ENCODE measurements at places on chromosomes 2 and 18.
A peak's percentile ranks its signal among the peaks of the same experiment; 100 is the strongest.

GRCh38 chr2:158042245-158042644 lies 59.4 kb upstream of the UPP2 start:
- no peak for DNase-seq

GRCh38 chr2:239278941-239279365 lies 121.9 kb downstream of the HDAC4 start:
- no peak for DNase-seq

GRCh38 chr18:55576001-55576400 lies 12.0 kb downstream of the TCF4 start:
- no peak for DNase-seq

DNA sequence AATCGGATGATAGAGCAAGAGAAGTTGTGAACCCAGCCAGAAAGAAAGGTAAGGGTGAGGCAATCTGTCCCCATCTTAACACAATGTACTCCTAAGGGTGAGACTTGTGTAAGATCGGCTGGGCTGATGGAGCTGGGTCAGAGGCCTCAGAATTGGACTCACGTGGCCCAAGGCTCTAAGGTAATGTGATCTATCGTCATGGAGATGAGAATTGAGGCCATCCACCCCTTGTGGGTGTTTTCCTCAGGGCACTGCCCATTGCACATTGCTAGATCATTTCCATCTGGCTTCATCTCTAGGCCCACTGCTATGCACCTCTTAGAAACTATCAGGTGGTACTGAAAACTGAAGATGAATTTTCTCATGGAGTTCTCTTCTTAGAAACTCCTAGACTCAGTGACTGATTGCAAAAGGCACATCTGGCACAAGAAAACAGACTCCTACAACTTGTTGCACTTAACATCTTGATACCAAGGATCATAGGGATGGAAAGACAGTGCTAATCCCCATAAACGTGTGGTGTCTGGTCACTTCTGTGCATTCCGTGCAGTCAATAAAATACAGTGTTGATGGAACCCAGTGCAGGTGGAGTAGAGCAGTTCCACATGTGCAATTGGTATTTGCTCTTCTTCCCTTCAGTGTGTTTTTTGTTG lies 228.9 kb upstream of the FOSL2 start:
- no peak for DNase-seq

DNA sequence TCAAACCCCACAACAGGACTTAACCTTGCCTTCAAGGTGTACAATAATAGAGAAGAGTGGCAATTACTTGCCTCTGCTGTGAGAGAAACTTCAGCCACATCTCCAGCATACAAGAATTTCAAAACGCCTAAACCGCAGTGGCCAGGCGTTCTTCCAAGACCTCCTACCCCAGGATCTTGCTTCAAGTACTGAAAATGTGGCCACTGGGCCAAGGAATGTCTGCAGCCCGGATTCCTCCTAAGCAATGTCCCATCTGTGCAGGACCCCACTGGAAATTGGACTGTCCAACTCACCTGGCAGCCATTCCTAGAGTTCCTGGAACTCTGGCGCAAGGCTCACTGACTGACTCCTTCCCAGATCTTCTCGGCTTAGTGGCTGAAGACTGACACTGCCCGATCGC lies 2.8 kb upstream of the CYB5A start:
- DNase-seq = no peak

DNA sequence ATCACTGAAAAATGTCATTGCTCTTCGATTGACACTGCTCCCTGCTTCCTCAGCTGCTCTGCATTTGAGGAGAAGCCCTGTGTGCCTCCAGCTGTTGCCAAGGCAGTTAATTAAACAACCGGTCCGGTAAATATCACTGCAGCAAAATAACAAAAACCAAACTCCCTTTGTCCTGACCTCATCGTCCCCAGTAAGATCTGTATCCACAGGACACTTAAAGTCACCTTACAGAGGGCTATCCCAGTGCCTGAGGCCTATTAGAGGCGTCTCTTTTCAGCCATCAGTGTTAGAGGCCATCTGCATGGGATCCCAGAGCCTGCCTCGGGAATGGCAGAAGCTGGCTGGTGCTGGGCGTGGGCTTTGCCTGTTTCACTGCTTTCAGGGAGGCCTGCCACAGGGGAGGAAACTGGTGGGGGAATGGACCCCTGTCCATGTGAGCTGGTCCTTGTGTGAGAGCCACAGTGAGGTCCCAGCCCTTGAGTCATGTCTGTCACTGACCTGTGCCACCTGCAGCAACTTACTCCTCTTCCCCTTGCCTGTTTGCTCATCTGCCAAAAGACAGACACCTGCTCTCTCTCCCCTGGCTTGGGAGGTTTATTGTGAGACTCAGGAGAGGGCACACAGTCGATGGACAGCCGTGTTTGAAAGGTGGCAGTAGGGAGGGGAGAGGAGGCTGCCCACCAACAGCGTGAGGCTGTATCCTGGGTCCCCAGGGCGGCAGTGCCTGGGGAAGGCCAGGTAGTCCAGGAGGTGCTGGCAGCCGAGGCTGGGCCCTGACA lies 117.7 kb upstream of the MCFD2 start:
- DNase-seq = no peak

DNA sequence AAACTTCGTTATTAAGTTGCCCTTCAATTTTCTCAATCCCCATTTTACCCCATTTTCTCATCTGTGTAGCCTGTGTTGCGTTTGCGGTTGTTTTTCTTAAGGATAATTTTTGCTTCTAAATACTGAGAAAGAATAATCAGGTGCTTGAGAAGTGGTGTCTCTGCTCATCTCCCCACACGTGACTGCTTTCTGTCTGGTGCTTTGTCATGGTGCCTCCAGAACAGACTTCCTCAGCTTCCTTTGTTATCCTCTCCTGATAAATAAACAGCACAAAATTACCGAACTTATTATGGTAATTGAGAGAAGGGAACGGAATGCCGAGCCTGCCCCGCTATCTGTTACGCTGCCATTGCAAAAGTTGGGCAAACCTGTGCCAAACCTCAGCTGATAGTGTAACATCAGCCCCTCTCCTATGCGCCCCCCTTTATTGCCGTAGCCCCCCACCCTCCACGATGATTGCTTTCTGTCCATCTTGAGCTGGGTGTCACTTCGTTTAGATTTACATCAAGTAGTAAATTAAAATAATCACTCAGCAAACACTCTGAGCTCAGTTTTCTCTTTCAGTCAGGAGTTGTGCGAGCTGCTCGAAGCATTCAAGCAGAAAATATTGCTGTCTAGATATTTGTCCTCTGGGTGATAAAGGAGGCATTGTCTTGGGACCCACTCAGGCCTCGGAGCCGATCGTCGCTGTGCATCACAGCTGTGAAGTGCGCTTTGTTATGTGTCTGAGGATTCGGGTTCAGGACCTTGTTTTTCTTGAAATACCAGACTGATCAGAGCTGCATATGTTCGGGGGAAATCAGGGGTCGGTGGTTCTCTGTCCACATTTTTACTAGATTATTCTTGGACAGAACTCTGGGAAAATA lies 1008.5 kb upstream of the FANCL start:
- DNase-seq = no peak

DNA sequence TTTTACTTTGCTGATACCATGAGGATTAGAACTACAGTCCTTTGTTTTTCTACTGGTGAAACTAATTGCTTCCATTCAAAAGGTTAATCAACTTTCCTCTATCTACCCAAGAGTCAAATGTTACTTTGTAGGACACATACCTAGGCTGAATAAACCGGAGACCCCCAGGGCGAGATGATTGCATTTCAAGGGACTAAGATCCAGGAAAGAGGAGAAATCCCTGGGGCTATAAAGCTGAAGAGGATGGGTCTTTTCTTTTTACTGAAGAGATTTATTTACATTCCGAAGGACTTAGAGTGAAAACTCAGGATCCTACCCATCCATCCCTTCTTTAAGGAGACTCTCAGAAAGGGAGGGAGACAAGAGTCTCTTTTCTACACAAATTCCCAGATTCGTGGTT lies 331.9 kb downstream of the CDH19 start:
- DNase-seq = no peak

GRCh38 chr2:197293252-197294007 lies 17.1 kb downstream of the ANKRD44 start:
- DNase-seq = peak; percentile 29

- no peak for DNase-seq
Measured at GRCh38 chr2:48719480-48720177, 35.9 kb downstream of the LHCGR start.

DNA sequence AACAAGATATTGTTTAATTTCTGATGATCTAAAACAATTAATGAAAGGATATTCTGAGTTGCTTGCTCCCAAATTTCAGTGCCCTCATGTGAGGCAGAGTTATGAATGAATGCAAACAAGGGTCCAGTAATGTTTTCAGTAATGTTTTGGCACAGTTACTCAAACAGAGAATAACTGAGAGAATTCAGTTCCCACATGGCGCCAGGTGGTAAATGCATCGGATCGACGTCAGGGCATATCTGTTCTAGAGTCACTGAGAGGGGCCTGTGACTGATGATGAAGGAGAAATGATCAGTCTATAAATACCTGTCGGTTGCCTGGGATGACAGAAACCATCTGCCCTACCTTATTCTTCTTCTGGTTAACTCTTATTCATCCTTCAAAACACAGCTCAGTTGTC lies 81.4 kb downstream of the KCNS3 start:
- DNase-seq = no peak

DNA sequence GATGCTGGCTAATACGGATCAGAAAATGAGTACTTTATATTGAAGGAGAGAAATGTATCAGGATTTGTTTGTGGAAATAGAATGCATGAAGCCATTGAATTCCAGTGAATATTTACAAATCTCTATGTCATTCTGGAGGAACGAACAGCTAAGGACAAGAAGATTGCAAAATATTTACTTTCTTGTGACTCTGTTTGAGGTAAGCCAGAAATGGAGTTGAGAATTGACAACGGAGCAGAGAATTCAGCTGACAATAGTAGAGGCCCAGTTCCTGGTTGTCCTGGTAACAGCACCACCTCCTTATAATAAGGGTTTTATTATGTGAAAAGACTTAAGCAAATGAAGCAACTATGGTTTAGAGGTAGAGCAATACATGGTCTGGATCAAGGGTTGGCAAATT lies 349.2 kb downstream of the ADCYAP1 start:
- DNase-seq = no peak

DNA sequence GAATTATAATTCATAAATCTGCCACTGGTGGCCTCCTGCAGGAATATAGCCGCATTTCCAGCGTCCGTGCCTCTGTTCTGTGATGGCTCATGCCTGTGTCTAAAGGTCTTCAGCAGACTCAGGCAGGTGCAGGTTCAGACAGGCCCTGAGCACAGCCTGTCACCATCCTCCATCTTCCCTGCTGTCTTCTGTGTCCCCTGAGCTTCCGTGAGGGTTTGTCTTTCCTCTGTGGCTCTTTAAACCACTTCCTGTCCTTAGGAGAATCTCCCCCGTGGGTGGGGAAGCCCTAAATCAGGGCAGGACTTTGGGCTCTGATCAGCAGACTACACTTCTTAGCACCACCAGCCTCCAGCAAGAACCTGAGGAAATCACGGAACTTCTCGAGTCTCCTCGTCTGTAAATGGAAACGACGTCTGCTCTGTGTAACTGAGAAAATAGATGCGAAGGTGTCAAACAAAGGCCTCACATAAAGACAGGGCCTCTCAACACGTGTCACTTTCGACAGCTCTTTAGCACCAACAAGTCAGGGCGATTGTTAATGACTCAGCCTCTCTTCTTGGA lies 24.1 kb upstream of the NFATC1 start:
- DNase-seq = no peak

- DNase-seq = no peak
Measured at GRCh38 chr2:190723397-190724090, 74.7 kb downstream of the NAB1 start.

- DNase-seq = no peak
Measured at GRCh38 chr2:39717067-39717466, 51.4 kb downstream of the TMEM178A start.

GRCh38 chr18:12768625-12769024 lies 65.8 kb downstream of the PSMG2 start:
- no peak for DNase-seq

DNA sequence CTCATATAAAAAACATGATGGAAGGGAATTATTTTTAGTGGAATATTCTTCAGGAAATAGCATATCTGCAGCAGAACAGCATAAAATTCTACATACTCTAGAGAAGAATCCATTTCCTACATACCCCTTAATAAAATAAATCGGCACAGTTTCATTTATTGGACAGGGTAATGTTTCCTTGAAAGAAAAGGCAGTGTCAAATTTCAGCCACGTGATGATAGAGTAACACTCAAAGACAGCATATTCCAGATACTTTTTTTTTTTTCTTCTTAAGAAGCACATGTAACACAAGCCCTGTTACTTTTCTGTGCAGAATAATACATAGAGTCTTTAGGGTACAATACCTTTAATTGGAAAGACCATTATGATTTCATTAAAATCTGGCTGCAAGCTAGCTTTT lies 204.4 kb downstream of the SRBD1 start:
- no peak for DNase-seq

GRCh38 chr2:70115646-70116442 lies 28.6 kb downstream of the PCBP1 start:
- DNase-seq = no peak

DNA sequence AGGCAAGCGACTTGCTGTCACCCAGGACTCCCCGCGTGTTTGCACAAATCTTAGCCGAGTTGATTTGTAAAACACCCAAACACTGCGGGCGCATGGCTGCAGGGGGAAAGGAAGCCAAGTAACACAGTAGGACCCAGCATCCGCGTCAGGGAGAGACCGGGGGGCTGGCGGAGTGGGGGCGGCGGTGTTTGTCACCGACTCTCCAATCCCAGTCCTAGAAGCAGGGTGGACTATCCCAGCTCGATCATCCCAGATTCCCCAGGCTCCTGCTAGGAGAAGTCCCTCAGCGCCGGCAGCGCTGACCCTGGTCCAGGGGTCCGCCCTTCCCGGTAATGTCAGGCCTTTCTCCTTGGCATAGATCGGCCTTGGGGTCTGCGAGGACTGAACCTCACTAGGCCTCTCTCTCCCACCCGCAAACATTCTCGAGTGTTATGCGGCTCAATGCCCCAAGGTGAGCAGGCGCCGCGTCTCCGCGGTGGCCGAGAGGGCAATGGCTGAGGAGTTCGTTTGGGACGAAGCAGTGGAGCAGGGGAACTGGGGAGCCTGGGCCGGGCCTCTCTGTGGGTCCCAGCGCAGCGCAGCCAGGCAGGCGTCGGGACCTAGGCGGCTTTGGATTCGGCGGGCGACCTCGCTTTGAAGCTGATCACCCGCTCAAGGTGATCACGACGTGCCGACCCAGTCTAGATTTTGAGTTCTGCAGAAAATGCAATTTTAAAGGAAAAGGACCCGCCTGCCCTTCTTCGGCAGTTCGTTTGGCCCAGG lies 1.5 kb upstream of the GDF7 start:
- no peak for DNase-seq

DNA sequence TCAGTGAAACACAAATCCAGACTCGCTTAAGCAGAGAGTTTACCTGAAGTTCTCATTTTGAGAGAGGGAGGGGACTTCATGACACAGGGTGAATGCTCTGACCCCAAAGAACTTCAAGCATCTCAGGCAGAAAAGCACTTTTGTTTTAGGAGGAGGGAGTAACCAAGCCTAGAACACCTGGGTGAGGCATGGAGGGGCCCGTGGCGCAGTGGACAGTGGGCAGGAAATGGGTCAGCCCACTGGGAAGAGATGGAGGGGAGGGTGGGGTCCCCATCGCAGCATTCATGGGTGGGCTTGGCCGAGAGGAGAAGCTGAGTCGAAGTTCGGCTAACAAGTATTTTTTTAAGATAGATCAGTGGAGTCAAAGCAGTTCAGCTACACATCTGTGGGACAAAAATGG lies 67.9 kb downstream of the SH3YL1 start:
- no peak for DNase-seq

All from effector memory CD4-positive, alpha-beta T cell (primary cell).